ENCODE measurements at places on chromosomes 12 and 14.

DNA sequence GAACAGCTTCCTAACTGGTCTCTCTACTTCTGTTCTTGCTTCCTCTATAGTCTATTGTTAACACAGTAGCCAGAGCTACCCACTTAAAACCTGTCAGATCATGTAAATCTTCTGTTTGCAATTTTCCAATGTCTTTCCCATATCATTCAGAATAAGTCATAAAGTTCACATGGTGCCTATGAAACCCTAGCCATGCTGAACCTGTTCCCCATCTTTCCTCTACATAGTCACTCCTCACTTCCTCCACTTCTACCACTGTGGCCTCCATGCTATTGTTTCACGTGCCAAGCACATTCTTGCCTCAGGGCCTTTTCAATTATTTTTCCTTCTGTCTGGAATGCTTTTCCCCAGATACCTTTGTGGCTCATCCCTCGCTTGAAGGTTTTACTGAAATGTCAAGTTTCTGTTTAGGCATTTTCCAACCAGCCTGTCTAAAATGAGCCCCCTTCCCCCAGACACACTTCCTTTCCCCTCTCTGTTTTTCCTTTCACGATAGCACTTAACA lies 132.1 kb downstream of the DYRK2 start:
- DNase-seq, result no peak

DNA sequence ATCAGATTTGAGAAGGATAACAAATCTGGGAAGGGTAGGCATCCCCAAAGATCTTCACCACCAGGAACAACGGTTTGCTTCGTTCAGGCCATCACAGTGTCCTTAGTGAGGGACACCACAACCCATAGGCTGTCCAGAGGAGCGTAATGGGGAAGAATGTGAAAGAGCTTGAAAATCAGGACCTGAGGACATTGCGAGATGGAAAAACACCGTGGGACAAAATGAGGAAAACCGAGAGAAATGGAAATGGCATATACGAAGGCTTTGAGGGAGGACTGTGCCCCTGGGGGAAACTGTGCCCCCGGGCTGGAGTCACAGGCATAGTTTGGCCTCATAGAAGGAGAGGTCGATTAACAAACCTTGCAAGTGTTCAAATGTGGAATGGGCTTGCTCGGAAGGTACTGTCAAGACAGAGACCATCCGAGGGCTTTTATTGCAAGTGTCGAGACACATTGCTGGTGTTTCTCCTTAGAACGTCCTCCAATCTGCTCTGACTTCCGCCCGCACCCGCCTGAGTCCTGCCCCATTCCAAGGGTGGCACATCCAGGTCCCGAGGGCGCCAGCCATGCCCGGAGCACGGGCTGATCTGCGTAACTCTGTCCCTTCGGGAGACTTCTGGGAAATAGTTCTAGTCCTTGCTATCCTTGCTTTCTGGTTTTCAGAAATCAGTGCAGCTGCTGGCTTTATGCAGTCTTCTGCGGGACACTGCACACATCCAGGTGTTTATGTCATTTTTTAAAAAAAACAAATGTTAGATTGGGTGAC lies 885 bp upstream of the PALS1 start:
- peak; percentile 48 for DNase-seq

DNA sequence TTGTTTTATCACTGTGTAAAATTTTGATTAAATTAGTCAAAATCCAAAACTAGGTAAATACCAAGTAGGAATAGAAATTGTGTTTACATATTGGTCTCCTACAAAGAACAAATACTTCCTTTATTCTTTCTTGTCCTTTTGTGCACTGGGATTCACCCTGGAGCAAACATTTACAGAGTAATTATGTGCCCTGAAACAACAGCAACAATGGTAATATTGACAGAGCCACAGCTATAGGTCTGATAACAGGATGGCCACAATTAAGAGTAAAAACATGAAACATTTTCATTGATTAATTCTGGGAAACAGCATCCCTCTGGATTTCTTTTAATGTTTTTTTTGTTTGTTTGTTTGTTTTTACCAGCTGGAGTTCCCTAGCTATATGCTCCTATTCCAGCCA lies 61.2 kb downstream of the SLC38A6 start:
- no peak for DNase-seq

- peak; percentile 45 for DNase-seq
Observed at GRCh38 chr12:10140001-10140400, 10.0 kb upstream of the CLEC7A start.

DNA sequence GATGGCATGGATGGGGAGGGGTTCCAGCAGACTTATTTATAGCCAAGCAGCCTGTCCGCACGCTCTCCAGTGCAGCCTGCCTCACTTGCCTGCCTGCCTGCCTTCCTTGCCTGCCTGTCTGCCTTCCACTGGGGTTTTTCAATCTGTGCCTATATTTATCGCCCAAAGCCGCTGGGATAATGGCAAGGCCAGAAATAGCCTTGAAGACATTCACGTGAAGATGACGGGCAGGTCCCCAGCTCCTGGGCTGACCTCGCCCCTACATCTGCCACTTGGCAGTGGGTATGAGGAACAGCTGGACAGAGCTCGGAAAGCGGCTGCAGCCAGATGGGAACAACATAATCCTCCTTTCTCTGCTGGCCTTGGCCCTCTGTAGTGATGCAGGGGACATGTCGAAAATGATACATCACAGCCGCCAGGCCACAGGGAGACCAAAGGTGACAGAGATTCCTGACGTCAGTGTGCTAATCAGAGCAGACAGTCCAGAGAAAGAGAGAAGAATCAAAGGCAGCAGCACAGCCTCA lies 53.3 kb downstream of the PITPNM2 start:
- no peak for DNase-seq

GRCh38 chr14:92928961-92929688 lies 6.2 kb downstream of the CHGA start:
- DNase-seq, result no peak

- DNase-seq, result no peak
Observed at GRCh38 chr12:79187032-79187431, 322.5 kb downstream of the SYT1 start.

DNA sequence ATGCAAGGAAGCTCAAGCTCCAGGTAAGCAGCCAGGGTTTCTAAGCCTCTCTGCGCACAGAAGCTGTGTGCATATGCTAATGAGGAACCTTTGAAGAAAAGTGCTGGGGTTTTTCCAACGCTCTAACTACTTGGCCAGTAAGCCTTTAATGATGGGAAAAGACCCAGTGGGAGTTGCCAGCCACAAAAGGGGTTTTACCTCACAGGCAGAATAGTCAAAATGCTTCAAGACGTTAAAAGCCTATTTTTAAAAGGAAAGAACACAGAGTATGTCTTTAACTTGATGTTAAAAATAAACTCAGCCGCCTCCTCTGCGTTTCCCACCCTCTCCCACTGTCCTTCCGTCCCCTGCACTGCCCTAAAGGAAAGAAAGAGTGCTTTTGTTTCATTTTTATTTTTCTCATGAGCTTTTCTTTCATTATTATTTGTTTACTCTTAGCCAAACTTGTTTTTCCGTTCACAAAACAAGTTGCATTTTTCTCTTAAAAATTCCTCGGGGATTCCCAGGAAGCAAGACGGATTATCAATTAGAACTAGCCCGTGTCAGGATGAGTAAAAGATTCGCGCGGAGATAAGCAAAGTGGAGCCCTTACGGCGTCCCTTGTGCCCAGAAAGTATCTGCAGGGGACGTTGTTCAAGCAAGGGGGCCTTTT lies 209.8 kb upstream of the NUDT4 start:
- DNase-seq, result peak; percentile 48

GRCh38 chr14:71665157-71665556 lies 267.1 kb upstream of the RGS6 start:
- DNase-seq, result no peak

DNA sequence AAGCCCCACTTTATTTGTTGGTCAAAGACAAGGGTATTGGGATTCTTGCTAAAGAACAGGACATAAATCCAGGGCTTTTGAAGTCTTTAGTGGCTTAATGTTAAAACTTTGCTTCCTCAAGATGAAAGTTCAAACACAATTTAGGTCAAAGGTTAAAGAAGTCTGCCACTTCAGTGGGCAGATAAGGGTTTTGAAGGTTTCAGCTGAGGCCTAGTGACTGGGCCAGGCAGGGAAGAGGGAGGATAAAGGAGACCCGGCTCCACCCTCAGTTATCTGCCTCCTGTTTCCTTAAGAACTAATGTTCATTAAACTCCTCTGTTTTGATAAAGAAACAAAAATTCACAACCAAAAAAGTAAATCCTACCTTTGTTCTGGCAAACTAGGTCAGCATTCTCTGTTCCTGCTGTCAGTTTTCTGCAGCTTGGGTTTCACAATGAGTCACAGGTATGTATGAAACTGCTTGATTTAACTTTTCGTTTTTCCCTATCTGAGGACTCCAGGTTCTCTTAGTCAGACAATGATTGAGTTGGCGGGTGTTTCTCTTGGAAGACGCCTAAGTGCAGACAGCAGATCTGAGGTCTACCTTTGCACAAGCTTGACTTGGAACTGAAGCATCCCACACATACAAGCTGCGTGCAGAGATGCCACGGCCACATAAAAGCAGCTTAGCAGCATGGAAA lies 208.3 kb downstream of the EXOC5 start:
- peak; percentile 12 for DNase-seq

DNA sequence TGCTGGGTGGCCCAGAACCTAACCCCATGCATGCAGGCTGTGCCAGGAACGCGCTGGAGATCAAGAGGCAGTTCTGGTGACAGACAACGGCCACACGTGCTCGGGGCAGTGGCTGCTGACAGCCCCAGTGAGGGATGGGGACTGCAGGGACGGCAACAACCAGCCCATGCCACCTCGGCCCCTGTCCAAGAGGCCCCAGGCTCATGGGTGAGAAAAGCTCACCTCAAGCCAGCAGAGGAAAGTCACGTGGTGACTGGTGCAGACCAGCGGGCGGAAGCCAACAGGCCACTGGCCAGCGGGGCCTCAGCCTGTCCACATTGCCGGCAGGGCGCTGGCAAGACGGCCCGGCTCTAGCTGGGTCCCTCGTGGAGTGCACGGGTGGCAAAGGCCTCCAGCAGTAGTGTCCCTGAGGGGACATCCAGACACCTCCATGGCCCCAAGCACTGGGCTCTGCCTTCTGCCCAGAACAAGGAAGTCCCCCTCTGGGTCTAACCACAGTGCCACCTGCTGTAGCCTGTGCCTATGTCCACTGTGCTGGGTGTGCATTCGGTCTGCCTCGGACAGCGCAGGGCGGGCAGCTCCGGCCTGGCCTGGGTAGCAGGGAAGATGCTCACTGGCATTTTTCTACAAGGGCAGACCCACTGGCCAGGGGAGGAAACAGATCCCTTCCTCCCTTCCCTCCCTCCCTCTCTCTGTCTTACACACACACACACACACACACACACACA lies 134.1 kb downstream of the NCOR2 start:
- no peak for DNase-seq

DNA sequence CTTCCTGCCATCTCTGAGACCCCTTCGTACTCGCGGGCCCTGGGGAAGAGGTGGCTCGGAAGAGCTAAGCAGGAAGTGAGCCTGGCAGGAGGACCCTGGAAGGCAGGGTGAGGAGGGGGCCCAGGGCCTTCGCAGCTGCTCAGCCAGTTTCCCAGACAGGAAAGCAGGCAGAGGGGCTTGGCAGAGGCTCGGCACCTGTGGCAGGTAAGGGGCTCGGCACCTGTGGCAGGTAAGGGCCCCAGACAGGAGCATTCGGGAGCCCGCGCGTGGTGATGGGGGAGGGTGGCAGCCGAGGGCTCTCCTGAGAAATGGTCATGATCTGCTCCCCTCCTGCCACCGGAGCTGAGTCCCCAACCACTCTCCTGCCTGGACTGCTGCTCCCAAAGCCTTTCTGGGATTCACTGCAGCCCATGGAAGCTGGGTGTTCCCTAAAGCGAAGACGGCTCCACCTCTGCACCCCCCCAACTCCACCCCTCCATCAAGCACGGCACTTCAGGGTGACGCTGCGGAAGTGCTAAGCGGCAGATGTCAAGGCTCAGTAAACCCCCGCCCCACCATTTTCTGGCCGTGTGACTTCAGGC lies 63.2 kb downstream of the PRIMA1 start:
- DNase-seq, result no peak

DNA sequence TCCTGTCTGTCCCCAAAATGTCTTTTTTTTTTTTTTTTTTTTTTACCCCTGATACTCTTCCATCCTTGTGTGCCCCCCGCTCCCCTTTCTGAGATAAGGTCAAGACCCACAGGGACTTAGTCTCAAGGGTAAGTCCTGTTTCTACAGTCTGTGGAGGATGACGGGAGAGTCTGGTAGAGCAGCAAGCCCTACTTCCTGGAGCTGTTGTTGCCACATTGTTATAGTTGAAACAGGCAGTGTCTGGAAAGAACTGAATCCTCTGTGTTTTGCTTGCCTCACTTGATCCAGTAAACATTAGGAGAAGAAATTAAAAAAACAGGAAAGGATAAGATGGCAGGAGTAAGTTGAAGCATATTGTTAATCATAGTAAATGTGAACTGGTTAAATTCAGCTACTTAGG lies 45.5 kb downstream of the ZNF664 start:
- no peak for DNase-seq

- DNase-seq, result no peak
Observed at GRCh38 chr14:77290705-77291104, 19.7 kb upstream of the NGB start.

GRCh38 chr14:100386121-100386520 lies 63.0 kb downstream of the SLC25A47 start:
- no peak for DNase-seq

GRCh38 chr12:23084236-23084995 lies 459.4 kb downstream of the ETNK1 start:
- no peak for DNase-seq

GRCh38 chr12:133057446-133057845 lies 20.1 kb downstream of the ZNF84 start:
- DNase-seq, result no peak

DNA sequence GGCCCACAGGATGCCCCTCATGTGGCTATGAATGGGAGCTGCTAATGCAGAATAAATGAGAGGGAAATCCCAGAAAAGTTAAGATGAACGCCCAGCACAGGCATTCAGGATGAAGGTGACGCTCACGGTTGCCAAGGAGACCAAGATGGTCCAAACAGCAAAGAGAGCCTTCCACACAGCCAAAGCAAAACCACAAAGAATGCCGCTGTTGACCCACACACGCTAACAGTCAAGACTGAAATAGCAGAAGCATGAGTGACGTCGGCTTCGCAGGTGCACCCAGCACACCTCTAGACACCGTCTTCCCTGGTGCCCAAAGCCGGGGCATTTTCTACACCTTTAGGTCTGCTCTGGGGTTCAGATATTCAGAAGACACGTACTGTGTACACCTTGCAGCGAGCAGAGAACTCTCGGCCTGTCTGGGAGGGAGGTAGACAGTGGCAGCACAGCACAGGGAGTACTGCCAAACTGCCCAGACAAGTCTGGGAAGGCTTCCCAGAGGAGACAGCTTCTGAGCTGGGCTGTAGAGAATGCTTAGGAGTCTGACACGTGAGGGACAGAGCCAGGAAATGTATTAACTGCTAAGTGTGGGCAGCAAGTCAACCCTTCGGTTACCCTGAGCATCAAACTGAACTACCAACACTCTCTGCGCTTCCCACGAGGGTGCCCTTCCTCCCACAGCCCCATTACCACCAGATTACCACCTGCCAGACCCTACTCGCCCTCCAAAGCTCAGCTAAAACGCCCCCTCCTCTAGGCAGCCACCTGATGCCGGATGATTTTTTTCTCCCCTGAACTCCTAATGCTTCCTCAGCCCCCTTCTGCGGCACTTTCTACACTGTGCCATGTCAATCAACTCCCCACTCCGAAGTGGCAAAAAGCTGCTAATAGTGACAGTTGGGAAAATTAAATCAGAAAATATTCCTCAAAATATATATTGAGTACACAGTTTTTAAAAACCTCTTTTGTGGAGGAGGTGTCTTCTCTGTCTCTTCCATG lies 50.1 kb downstream of the CCDC88C start:
- peak; percentile 67 for DNase-seq

GRCh38 chr12:14906114-14906513 lies 20.5 kb upstream of the MGP start:
- DNase-seq, result no peak

All from stimulated activated naive CD8-positive, alpha-beta T cell treated with anti-CD3 and anti-CD28 coated beads, Interleukin-15, Interleukin-2, amounts not matched to agents 100 U/mL and 50 U/mL, for 24 hours (primary cell).